Heart right ventricle (tissue), 16 donors: ENCODE measurements at places on chromosomes 1 and 21. TPM values are rescaled to one million over a fixed set of nuclear protein-coding genes. Genes with fewer than 3 reads are reported as not detected.

- DNase-seq: no peak
- H3K27ac ChIP-seq: no peak overlapping the region
- H3K36me3 ChIP-seq: no peaks in the 10 kb centered on the region
- H3K4me3 ChIP-seq: no peak overlapping the region
These were observed 39.6 kb upstream of the IRF2BP2 start for GRCh38 chr1:234649432-234650081.

DNA sequence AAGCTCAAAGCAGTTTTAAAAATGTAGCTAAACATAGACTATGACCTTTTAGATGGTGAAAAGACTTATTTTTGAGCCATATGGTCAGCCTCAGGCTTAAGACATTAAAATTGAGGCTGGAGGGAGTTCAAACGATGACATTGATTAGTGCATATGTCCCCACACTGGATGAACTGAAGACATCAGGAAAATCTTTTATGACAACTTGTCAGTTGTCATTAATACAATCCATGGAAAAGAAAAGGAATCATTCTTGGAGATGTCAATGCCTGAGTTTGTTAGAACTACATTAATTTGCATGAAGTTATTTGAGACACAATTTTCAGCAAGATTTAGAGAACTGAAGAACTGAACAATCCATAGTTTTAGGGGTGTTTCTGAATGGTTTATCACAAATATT, 349.9 kb downstream of the COL11A1 start:
- H3K4me1 ChIP-seq: no peaks in the 10 kb centered on the region
- no peaks in the 10 kb centered on the region for H3K36me3 ChIP-seq
- H3K27me3 ChIP-seq: no peaks in the 10 kb centered on the region
- H3K27ac ChIP-seq: no peak overlapping the region
- no peak overlapping the region for H3K4me3 ChIP-seq
- no peak for DNase-seq

- H3K4me3 ChIP-seq: no peak overlapping the region
- peaks cover 84% of the 10 kb centered on the region for H3K36me3 ChIP-seq
- H3K27me3 ChIP-seq: no peaks in the 10 kb centered on the region
- DNase-seq: no peak
- peaks cover 9% of the 10 kb centered on the region for H3K4me1 ChIP-seq
- H3K27ac ChIP-seq: no peak overlapping the region
These were observed 169.2 kb upstream of the SGIP1 start for GRCh38 chr1:66364578-66365391.

DNA sequence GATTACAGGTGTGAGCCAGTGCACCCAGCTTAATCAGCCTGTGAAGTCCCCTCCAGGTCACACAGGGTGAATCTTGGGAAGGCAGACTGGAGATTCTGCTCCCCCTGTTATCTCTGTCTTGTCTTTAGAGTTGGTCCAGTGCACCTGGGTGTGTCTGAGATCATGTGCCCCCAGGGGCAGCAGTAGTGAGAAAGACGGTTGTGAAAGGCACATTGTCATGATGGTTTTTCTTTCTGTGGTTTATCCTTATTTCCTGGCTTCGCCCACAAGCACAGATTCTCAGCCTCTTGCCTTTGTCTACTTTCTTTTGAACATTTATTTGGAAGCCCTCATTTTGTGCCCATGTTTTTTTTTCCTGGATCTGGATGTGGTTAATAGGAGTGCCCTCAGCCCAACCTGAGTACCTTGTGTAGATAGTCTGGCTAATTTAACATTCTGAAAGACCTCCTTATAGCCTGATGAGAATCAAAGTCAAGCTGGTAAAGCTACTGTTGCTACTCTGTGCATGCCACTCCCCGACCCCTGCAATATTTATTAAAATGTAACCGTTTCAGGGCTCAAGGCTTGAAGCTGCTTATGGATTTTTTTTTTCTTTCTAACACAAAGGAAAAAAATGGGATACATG, 23.7 kb downstream of the UCK2 start:
- H3K27me3 ChIP-seq: no peaks in the 10 kb centered on the region
- no peak for DNase-seq
- H3K4me3 ChIP-seq: no peak overlapping the region
- no peaks in the 10 kb centered on the region for H3K36me3 ChIP-seq

- DNase-seq: no peak
- H3K4me1 ChIP-seq: no peaks in the 10 kb centered on the region
- no peaks in the 10 kb centered on the region for H3K36me3 ChIP-seq
These were observed 10.6 kb upstream of the RGS18 start for GRCh38 chr1:192147696-192148095.

DNA sequence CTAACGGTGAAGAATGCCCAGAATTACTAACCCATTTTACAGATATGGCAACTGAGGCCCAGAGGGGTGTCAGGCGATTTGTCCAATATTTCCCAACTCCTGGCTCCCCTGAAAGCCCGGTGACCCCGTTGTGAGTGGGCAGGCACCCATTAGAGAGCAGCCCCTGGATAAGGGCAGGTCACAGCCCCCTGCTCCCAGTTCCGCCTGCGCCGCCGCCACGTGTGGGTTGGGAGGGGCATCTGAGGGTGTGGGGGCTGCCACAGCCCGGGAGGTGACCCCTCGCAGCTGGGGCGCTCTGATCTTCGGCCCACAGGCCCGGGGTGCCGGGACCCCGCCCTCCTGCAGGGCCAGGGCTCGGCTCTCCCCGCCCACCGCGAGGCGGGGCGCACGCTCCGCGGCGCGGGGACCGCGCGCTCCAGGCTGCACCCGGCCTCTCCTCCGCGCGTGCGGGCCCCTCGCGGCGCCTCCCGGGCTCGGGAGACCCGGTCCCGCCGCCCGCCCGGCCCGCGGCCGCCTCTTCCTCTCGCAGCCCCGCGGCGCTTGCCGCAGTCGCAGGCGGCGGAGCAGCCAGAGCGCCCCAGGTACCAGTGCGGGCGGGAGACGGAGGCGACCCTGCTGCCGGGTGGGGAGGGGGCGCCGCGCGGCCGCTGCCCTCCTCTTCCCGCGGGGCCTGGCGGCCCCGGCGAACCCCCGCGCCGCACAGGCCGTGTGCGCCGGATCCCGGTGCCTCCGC, at the start of gene HTR6:
Gene HTR6 (plus strand): TSS at position 423 of the 733 bp plus-strand sequence. CDS start 879 bp downstream, outside the sequence.
- no peak within 1 kb of the TSS for H3K27ac ChIP-seq
- H3K27me3 ChIP-seq: peaks cover 34% of the 10 kb centered on the region
- peaks cover 16% of the 10 kb centered on the region for H3K4me1 ChIP-seq
- H3K36me3 ChIP-seq: no peaks in the 10 kb centered on the region
- no peak within 1 kb of the TSS for H3K4me3 ChIP-seq
- DNase-seq: no peak

DNA sequence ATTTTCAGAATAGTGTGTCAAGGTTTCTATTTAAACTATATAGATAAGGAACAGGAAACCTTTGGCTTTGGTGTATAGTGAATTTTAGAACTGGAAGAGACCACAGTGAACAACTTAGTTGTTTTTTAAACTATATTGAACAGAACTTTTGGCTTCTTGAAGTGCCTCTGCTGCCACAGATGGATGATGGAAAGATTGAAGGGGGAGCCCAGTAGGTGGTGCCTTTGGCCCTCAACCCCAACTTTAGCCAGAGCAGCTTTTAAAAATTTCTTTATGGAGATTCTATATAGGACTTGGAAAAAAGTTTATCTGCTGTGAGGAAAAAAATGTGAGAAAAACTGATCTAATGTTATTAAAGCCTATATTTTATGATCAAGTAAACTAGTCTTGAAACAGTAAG, 50.2 kb downstream of the SWT1 start:
- H3K4me3 ChIP-seq: no peak overlapping the region
- DNase-seq: no peak
- H3K27ac ChIP-seq: no peak overlapping the region
- H3K27me3 ChIP-seq: no peaks in the 10 kb centered on the region

- H3K36me3 ChIP-seq: no peaks in the 10 kb centered on the region
- no peak overlapping the region for H3K27ac ChIP-seq
- H3K4me3 ChIP-seq: no peak overlapping the region
- no peaks in the 10 kb centered on the region for H3K27me3 ChIP-seq
- H3K4me1 ChIP-seq: peaks cover 3% of the 10 kb centered on the region
These were observed 53.0 kb downstream of the RERE start for GRCh38 chr1:8764293-8764937.

DNA sequence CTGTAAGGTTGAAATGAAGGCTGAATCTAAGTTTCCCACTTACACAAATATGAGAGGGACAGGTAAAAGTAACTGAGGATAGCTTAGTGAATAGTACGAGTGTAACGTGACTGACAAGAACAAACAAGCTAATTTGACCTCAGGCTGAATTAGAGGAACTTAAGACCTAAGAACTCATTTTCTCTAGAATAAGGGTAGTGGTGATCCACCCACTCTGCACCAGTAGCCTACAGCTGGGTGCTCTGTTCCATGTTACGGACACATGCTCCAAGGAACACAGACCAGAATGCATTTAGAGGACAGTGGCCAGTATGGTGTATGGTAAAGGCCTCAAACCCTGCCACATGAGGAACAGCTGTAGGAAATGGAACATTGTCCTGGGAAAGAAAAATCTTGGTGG, 14.9 kb upstream of the TMEM9 start:
- H3K27ac ChIP-seq: no peak overlapping the region
- no peaks in the 10 kb centered on the region for H3K27me3 ChIP-seq
- H3K4me1 ChIP-seq: no peaks in the 10 kb centered on the region
- DNase-seq: no peak

The LRRC71 gene
- not detected for total RNA-seq

The SELP gene
- 8.1 TPM for total RNA-seq

The HFM1 gene
- total RNA-seq: 1.2 TPM

The ALX3 gene
- total RNA-seq: not detected

The BMP8B gene
- 0.17 TPM for total RNA-seq
